ENCODE measurements at places on chromosomes 3 and 15.

GRCh38 chr3:141796081-141796888 is 33.1 kb downstream of the GRK7 start:
- peak; percentile 70 for DNase-seq

DNA sequence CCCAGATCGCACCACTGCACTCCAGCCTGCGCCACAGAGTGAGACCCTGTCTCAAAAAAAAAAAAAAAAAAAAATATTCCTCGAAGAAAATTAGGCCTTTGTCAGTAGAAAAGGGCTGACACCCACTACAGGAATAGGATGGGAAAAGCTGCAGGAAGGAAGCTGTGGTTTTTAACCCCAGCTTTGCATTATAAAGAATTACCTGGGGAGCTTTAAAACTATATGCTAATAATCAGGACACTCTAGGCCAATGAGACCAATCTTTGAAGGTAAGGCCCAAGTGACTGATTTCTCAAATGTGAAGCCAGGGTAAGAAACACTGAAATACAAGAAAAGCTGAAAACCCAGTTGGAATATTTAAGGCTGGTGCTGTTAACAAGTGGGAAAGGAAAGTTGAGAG is 74.3 kb downstream of the RBPMS2 start:
- DNase-seq = no peak

DNA sequence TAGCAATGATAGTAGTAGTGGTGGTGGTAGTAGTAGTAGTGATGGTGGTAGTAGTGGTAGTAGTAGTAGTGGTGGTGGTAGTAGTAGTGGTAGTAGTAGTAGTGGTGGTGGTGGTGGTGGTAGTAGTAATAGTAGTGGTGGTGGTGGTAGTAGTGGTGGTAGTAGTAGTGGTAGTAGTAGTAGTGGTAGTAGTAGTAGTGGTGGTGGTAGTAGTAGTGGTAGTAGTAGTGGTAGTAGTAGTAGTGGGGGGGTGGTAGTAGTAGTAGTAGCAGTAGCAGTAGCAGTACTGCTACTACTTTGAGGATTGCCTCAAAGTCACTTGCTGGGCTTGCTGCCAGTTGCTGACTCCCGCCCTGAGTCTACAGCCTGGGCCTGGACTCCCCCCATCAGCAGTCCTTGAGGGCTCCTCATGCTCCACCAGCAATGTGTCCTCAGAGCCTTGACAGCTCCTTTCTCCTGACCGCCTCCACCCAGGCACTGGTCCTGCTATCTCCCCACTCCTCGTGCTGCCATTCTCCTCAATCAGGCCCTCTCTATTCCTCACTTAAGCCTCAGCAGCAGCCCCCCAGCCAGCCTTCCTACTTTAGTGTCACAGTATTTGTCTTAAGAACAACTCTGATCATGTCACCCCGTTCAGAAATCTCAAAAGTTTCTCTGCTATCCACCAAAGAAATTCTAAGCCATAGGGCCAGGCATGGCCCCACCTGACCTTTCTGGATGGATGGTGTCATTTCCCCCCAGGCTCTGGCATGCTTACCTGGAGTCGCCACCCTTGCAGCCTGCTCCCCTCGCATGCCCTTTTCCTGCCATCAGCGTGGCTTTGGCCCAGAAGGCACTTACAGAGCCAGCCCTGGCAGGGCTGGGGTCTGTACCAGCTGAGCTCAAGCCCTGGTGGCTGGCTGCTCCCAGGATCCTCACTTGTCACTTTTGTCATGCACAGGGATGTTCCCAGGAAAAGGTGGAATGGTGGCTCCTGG is 45.6 kb downstream of the DLEC1 start:
- DNase-seq = peak; percentile 42

GRCh38 chr15:69456208-69457166 is 3.9 kb downstream of the RPLP1 start:
- no peak for DNase-seq

- no peak for DNase-seq
Measured at GRCh38 chr15:96348112-96349027, 17.9 kb downstream of the NR2F2 start.

DNA sequence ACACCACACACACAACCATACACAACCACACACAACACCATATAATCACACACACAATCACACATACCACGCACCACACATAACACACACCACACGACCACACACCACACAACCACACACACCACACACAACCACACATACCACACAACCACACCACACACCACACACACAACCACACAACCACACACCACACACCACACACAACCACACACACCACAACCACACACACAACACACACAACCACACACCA is 24.2 kb downstream of the CPN2 start:
- DNase-seq = no peak

DNA sequence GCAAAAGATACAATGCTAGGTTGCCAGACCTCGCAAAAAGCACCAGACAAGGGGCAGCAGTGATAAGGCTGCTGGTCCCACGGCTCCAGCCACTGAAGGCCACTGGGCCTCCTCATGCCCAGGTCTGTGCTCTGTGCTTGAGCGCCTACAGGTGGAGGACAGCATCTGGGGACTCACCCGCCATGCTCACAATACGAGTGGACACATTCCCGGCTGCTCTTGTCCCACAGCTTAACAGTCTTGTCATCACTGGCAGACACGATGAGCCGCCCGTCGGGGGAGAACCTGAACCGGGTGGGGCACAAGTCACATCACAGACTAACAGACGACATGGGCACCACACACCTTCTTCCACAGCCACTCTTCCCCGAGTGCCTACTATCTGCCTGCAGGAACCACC is 7.4 kb downstream of the POC1A start:
- DNase-seq = no peak
